Hepatocyte (in vitro differentiated cells): ENCODE measurements at places on chromosomes 7 and 10.

DNA sequence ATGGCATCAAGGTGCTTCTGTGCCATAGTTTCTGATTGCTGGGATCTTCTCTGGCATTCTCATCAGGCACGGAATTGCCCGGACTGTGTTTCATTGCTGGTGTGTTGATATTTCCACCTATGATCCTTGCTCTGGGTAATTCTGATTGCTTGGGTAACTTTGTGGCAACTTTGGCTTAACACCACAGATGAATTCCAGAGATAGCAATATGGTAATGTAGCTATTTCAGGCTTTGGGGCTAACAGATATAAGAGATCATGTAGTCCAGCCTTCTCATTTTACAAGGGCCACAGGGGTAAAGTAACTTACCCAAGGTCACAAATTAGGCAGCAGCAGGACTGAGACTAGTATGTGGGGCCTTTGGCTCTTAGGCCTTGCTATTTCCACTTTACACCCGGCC lies 53.9 kb upstream of the PLPP4 start:
- DNase-seq: no peak

DNA sequence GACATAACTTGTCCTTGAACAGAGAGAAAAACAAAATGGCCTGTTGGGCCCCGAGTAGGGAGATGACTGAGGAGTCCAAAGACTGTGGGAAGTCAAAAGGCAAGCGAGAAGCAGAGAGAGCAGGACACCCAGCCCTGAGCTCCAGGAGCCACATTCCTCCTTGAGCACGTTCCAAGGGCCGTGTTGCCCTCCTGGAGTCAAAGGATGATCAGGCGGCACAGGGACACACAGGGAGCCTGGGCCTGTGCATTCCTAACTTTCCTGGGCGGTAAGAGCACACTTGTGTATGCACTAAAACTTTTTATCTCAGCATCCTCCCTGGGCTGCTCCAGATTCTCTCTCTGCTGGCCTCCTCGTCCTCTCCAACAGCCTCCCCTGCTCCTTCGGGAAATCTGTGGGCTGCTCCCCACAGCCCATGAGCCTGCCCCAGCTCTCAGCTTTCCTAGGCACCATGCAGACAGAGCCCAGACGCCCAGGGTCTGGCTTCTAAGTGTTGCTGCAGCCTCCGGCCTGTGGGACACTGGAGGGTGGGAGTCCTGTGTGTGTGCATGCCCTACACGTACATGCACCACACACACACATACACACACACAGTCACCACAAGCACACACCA lies 281.8 kb downstream of the POU6F2 start:
- DNase-seq: no peak

DNA sequence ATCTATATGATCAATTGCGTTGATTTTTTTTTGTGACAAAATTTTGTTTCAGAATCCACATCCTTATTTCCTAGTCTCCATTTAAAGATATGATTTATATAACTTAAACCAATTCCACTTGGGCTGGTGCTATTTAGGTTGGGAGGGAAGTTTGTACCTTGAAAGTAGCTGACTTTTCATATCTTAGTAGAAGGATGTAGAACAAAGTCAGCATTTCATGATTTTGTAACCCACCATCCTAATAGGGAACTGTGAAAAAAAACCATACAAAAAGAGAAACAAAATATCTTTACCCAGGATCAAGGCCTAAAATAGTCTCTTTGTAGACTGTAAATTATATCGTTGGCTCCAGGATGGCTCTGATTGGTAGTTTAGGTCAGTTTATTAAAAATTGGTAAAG lies 8.3 kb downstream of the HECTD2 start:
- no peak for DNase-seq

DNA sequence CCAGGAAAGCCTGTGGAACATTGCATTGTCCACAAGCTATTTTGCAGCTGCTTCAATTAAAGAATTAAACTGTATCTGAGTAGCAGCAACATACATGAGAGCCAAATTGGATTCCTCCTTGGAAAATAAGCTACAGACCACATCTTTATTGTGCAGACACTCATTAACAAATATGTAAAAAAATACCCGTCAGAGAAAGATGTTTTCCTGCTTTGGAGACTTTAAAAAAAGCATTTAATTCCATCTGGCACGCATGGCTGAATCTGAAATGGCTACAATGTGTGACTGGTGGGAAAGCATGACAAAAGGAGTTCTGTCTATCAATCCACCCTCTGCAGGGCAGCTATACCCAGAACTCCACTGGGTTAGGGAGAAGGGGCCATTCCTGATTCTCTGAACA lies 73.1 kb upstream of the HPS1 start:
- DNase-seq: no peak
